ENCODE measurements at places on chromosomes 2 and 18.
A peak's percentile ranks its signal among the peaks of the same experiment; 100 is the strongest.

DNA sequence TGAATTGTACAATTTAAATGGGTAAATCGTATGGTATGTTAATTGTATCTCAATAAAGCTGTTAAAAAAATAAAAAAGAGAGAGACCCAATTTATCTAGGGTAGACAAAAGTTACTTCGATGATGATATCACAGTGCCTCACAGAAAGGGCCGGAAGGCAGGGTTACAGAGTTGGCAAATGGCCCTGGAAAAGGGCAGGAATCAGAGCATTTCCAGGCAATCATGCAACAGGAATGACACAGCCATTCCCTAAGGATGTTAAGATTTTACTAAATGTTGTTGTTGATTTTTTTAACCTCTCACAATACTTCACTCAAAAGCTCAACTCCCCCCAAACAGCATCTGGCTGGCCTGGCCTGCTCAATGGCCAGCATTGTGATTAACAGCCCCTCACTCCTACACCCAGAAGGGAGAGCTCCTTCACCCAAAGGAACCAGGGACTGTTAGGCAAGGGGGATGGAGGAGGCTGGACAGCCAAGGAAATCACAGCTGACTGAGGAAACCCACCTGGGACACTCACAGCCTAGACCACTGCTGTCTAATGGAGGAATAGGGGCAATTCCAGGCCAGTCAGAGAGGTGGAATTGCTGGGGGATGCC is 7.7 kb upstream of the SP100 start:
- no peak for DNase-seq

GRCh38 chr2:10452312-10452711 is 4.2 kb upstream of the ODC1 start:
- DNase-seq = no peak

DNA sequence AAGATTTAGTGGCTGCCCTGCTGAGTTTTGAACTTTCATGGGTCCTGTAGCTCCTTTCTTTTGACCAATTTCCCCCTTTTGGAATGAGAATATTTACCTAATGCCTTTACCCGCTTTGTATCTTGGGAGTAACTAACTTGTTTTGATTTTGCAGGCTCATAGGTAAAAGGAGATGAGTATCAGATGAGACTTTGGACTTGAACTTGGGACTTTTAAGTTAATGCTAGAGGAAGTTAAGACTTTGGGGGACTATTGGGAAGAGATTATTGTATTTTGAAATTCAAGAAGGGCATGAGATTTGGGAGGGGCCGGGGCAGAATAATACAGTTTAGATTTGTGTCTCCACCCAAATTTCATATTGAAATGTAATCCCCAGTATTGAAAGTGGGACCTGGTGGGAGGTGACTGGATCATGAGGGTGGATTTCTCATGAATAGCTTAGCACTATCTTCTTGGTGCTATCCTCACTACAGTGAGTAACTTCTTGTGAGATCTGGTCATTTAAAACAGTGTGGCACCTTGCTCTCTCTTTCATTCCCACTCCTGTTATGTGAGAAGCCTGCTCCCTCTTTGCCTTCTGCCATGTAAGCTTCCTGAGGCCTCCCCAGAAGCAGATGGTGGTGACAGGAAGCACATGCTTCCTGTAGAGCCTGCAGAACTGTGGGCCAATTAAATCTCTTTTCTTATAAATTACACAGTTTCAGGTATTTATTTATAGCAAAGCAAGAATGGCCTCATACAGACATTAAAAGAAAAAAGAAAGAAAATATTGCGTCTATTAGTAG is 6.1 kb downstream of the ADI1 start:
- DNase-seq = no peak

GRCh38 chr18:2978661-2979106 is 34.3 kb downstream of the LPIN2 start:
- DNase-seq = no peak

- peak; percentile 28 for DNase-seq
Observed at GRCh38 chr18:48455555-48456478, 46.6 kb upstream of the ZBTB7C start.

DNA sequence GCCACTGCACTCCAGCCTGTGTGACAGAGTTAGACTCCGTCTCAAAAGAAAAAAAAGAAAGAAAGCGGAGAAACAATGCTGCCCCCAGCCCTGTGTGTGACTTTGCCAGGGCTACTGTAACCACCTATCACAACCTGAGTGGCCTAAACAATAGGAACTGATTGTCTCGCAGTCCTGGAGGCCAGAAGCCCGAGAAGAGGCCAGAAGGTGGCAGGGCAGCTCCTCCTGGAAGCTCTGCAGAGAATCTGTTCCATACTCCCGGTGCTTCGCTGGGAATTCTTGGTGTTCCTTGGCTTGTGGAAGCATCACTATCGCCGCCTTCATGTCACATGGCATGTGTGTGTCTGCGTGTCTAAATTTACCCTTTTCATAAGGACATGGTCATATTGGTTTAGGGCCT is 14.4 kb upstream of the RAB17 start:
- DNase-seq = no peak

DNA sequence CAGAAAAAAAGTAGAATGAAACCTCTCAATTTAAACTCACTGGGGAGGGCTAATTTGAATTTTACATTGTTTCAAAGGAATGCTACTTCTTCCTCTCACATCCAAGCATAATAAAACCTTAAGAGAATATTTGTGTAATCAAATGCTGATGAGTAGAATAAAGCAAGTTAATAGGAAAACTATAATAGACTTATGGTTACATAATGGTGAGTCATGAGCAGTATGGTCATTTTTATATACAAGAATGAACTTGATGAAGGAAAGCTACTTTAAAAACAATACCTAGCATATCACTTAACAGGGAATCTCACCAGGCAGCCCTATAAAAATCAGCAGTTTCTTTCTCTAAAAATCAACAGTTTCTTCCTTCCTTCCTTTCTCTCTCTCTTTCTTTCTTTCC is 80.3 kb downstream of the VSNL1 start:
- no peak for DNase-seq

- no peak for DNase-seq
Observed at GRCh38 chr2:113978524-113979190, 88.8 kb downstream of the ACTR3 start.

DNA sequence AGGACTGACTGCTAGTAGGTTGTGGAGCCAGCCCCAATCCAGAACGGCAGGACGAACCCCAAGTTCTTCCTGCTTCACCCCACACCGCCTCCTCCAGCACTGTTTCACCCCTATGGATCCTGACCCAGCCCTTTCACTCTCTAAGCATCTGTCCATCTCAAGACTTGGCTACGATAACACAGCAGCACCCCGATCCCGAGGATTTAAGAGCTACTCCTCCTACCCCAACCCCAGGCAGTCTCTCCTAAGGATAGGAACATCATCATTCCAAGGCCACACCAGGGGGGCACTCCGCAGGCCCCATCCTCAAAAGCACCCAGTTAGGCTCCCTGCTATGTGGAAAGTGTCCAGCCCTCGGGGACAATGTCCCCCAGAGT is 645 bp downstream of the KCTD18 start:
- no peak for DNase-seq

DNA sequence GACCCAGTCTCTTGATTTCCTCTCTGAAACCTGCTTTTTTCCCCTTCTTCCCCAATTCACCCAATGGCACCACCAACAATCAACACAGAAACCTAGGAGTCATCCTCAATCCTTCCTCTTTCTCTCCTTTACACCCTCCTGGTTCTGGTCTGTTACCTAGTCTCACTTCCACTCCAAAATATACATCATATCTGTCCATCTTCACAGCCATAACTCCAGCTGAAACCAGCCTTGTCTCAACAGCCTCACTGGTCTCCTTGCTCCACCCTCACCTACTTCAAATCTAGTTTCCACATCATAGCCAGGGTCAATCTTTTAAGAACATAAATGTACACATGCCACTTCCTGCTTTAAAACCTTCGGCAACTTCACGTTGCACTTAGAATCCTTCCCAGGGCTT is 11.8 kb upstream of the TWSG1 start:
- no peak for DNase-seq

GRCh38 chr2:12087175-12087574 is 340.7 kb downstream of the LPIN1 start:
- no peak for DNase-seq

GRCh38 chr2:106140913-106141312 is 53.2 kb downstream of the UXS1 start:
- DNase-seq = no peak

GRCh38 chr2:108034843-108035242 is 48.5 kb downstream of the SLC5A7 start:
- no peak for DNase-seq

DNA sequence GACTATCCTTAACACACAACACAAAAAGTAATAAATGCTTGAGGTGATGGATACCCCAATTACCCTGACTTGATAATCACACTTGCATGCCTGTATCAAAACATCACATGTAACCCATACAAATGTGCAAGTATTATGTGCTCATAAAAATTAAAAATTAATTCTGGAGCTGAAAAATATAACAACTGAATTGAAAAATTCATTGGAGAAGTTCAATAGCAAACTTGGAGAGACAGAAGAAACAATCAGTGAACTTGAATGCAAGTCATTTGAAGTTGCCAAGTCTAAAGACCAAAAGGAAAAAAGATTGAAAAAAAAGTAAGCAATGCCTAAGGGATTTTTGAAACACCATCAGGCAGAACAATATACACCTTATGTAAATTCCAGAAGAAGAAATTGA is 79.4 kb downstream of the FSIP2 start:
- DNase-seq = no peak

- peak; percentile 3 for DNase-seq
Observed at GRCh38 chr2:42492691-42493467, 903 bp downstream of the KCNG3 start.

DNA sequence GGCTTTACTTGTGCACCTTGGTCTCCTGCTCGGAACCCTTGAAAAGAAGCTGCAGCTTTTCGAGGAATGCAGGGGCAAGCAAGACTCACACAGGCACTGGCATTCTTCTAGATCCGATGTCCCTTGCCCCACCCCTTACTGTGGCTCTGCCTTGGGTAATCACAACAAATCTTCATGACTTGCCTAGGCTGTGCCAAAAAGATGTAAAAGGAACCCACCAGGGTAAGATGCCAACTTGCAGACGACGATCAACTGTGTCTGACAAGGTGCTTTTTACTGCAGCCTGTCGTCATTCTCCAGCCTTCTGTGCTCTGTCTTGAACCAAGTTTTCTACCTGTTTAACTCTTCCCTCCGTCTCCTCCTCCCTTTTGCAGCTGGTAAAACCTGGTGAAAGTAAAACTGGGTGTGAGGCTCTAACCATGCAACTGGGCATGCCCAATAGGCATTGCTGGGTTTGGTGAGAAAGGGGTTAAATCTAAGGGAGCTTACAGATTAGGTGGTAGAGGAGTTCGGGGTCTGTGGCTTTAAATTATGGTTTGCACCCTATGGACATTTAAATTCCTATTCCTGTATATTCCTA is 909 bp upstream of the NRXN1 start:
- DNase-seq = no peak

- DNase-seq = no peak
Observed at GRCh38 chr2:149223472-149224095, 106.8 kb upstream of the LYPD6 start.

- no peak for DNase-seq
Observed at GRCh38 chr2:240328526-240328925, 106.9 kb upstream of the GPC1 start.

DNA sequence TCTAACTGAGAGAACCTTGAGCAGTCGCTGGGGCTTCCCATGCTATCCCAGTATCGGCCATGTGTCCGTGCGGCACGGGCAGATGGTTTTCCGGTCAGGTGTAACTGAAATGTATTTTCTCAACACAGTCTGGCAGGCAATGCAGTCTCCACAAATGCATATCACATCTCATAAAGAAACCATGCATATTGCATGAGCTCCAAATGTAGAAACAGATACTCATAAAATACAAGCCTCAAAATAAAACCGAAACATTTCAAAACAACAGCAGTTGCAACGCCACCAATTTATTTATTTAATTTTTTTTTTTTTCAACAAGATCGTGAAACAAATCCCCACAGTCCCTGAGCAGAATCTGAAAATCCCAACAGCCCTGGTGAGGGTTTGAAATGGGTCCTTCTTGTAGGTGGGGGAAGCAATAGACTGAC is 299.4 kb downstream of the LPIN1 start:
- DNase-seq = no peak

- no peak for DNase-seq
Observed at GRCh38 chr2:185188656-185189055, 549.9 kb upstream of the FSIP2 start.

DNA sequence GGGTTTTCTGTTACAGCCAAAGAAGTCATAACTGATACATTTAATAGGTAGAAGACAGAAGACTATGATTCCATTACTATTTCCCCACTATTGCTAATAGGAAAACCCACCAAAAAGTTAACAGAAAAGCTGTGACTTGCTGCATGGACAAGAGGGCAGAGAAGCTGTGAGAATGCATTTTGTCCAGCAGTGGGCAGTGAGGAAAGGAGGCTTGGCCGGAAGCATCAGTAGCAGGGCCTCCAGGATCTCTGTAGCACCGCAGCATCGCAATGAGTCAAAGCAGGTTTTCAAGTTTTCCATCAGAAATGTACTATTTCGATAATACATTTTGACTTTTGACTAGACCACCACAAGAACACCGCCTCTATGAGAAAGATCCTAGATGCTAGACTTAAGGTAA is 24.9 kb downstream of the MYO5B start:
- no peak for DNase-seq

GRCh38 chr2:196079052-196079451 is 10.4 kb upstream of the DNAH7 start:
- DNase-seq = no peak

DNA sequence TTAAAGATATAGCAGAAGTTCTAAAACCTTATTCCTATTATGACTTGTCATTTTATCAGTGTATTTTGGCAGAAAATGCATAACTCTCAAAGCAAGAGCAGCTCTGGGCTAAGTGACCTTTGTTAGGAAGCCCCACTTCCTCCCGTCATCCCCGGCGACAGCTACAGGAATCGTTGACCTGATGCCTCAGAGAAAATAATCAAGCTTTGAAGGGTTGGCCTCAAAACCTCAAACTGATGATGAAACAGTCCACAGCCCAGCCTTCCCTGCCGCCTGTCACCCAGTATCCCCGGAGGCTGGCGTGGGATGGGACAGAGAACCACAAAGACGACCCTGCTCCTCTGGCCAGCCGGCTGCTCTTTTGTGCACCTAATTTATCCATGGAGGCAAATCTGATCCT is 65.3 kb downstream of the KCNF1 start:
- no peak for DNase-seq

GRCh38 chr2:130827502-130828251 is 9.0 kb upstream of the ARHGEF4 start:
- DNase-seq = no peak

GRCh38 chr2:105387225-105387624 is 11.6 kb downstream of the FHL2 start:
- no peak for DNase-seq

GRCh38 chr18:76806301-76806700 is 16.1 kb upstream of the ZNF236 start:
- DNase-seq = no peak

GRCh38 chr2:133409581-133410285 is 158.5 kb downstream of the NCKAP5 start:
- DNase-seq = no peak

- DNase-seq = no peak
Observed at GRCh38 chr2:1690056-1690775, 54.1 kb downstream of the PXDN start.

DNA sequence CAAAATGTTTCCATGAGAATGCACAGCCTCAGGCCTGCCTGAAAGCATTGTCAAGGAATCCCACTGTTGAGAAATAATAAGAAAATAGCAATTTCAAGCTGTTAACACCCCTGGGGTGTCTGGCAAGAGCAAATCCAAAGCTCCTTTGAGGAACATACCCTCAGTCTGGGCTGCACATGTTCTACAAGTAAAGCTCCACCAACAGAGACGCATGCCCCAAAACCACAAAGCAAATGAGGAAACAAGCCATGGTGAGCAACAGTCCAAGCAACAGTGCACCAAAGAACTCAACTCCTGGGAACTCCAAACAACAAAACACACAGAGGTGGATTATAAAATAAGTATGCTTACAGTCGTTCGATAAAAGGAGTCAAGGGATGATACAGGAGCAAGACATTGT is 40.3 kb downstream of the CYP27C1 start:
- no peak for DNase-seq

Data from activated effector memory CD4-positive, alpha-beta T cell treated with Interleukin-2 at 50 U/mL for 16 hours (primary cell).